ENCODE measurements at places on chromosomes 7 and 10. TPM values are rescaled to one million over a fixed set of nuclear protein-coding genes. Genes with fewer than 3 reads are reported as not detected.

HABP2 gene
- polyA plus RNA-seq: not detected

GJC3 gene
- not detected for polyA plus RNA-seq

ITGA8 gene
- polyA plus RNA-seq: not detected

CCDC136 gene
- polyA plus RNA-seq: 48.4 TPM

KIAA1217 gene
- polyA plus RNA-seq: 7.2 TPM

PLAC9 gene
- polyA plus RNA-seq: 0.21 TPM

OR2A5 gene
- polyA plus RNA-seq: not detected

DNA sequence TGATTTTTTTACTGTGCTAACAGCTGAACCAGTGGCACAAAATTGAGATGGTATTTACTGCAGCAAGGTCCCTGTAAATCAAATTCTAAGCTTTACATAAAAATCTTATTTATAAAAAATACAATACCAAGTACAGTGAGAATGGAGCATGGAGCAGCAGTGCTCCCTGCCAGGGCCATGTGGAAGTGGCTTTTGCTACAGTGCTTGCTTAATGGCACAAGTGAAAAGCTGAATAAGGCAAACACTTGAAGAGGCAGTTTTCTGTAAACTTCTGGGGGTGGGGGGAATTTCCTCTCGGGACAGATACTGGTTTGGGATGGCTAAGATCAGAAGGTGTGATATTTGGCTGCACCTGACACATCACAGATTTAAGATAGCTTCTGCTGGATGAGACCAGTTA lies 27.5 kb downstream of the AP3M1 start:
- DNase-seq: no peak

DNA sequence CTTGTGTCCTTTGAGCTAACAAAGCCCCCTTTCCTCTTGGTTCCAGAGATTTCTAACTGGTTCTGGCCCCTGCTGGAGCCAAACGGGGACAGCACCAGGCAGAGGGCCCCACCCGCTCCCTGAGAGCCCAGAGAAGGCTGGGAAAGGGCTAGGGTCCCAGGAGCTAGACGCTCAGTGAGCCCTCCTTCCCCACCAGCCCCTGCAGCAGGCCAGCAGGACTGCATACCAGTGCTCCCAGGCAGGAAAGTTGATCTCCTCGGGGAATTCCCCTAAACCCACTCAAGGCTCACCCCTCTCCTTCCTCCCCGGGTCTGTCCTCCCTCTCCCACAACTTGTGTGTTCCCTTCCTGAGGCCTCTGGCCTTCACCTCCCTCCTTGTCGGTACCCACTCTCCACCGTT lies 47.7 kb downstream of the PAX2 start:
- DNase-seq: no peak

- no peak for DNase-seq
These were observed 647.5 kb downstream of the TYW1 start for GRCh38 chr7:67644151-67644550.

GRCh38 chr7:21743493-21743892 lies 200.7 kb downstream of the DNAH11 start:
- DNase-seq: no peak

- DNase-seq: no peak
These were observed 517.4 kb upstream of the ZMIZ1 start for GRCh38 chr10:78551184-78552005.

GRCh38 chr7:55524558-55525310 lies 47.6 kb downstream of the VOPP1 start:
- DNase-seq: no peak

DNA sequence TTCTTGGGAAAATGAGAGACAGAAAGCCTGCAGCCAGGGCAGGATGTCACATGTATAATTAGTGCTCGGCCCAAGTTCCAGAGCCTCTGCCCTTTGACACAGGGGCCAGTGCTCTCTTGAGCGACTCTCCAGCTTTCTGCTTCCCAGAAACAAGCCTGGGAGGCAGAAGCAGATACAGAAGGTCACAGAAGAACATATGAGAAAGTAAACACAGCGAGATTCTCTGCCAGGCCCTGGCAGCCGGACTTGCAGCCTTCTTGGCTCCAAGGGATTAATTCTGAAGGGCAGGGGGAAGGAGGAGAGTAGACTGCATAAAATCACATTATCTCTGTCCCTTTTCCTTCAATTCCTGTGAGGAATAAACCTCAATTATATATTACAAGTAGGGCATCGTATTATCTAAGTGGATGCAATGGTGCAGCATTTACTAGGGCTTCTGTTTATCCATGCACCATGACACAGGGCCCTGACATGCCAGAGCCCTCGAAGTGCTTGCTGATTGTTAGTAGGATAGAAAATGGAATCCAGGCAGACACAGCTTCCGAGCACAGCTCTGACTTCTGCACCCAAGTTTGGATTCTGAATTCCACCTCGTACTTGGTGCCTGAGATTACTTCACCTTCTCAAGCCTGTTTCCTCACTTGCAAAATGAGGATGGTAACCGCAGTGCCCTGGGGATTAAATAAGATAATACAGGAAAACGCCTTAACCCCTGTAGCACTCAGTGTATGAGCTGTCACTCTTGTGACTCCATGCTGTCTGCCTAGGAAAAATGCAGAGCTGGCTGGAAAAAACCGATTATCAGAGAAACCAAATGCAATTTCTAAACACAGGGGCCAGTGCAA lies 536.5 kb downstream of the TNS3 start:
- no peak for DNase-seq

DNA sequence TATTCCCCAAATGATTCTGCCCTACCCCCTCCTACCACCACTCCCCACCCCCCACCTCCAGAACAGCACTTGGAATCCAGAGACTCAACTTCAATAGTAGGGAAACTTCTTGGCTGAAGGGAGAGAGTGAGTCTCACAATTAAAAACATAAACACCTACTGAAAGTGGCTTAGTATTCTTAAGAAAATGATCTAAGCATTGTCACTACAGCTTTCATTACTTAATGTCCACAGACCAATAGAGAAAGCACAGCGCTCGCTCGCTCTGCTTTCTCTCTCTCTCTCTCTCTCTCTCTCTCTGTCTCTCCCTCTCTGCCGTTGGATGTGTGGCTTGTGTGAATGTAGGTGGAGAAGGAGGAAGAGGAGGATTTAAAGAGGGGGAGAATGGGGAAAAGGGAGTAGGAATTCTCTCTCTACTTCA lies 1.5 kb upstream of the SEMA3A start:
- no peak for DNase-seq

- DNase-seq: no peak
These were observed 12.2 kb upstream of the HYCC1 start for GRCh38 chr7:23026164-23026563.

DNA sequence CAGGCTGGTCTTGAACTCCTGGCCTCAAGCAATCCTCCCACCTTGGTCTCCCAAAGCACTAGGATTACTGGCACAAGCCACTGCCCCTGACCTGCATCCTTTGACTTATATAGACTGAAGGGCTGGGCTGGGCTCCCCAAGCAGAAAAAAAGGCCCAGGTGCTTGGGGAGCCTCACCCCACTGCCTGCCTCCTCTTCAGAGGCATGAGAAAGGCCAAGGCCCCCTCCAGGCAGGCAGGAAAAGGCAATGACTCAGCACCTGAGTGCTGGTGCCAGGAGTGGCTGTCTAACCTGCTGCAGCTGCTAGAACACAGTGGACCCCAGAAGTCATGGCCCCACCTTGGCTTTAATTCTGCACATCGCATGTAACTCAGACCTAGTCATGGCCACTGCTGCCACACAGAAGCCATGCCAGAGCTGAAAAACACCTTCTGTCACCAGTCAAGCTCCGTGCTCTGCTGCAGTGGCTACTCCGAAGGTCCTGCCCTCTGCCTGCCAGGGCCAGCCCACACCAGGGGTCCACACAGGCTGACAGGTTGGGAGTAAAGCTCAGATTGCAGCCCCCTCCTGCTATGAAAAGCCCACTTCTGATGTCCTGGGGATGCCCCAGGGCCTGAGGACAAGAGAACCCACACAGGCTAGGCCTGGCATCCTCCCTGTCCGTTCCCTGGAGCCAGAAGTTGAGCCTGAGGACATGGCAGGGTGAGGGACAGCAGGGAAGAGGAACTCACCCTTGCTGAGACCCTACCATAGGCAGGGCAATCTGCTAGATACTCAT lies 48.5 kb downstream of the GRID1 start:
- no peak for DNase-seq

- DNase-seq: no peak
These were observed 113.8 kb upstream of the SKAP2 start for GRCh38 chr7:26978146-26978545.

DNA sequence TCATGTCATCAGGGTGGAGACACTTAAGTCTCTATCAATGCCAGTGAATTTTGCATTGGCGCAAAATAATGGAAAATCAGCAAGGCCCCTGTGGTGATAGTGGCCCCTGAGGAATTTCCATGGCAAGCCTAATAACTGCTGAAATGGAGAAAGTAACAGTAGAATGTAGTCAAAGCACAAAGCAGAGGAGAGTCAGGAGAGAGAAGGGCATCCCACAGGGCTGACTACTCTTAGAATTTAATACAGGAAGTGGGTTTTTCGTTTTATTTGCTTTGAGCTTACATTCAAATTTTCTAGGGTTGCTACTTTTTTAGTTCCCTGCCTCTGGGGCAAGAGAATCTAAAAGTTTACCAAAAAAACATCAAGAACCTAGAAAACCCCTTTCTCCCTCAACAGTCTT lies 39.0 kb downstream of the BZW2 start:
- no peak for DNase-seq

DNA sequence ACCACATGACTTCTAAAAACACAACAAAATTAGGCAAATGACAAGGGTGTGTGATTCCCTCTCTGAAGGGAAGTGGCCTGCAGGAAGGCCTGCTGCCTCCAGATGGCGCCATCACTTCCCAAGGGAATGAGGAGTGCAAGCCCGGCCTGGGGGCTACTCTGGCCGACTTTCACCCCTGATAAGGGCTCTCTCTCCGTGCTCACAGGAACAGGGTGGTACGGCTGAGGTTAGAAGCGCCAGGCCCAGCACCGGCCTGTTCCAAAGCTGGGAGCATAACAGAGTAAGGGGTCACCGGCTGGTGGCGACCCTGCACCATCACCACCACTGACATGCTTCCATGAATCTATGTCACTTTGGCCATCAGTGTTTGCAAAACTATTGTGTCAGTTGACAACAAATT lies 13.1 kb downstream of the RBP3 start:
- peak; percentile 81 for DNase-seq

DNA sequence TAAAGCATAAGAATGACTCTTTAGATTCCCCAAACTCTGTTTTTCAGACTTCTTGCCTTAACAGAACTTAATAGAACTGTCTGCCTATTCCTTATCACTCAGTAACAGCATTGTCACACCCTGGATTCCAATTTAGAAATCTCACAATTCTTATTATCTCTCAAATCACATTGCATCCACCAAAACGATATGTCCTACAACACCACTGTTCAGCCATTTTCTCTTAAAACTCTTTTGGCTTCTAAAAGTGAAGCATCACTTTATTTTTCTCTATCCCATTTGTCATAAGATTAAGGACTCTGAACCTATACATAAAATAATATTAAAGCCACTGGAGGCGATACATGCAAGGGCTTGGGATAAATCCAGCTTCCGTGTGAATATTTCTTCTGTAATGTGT lies 1.2 kb upstream of the CPED1 start:
- no peak for DNase-seq

DNA sequence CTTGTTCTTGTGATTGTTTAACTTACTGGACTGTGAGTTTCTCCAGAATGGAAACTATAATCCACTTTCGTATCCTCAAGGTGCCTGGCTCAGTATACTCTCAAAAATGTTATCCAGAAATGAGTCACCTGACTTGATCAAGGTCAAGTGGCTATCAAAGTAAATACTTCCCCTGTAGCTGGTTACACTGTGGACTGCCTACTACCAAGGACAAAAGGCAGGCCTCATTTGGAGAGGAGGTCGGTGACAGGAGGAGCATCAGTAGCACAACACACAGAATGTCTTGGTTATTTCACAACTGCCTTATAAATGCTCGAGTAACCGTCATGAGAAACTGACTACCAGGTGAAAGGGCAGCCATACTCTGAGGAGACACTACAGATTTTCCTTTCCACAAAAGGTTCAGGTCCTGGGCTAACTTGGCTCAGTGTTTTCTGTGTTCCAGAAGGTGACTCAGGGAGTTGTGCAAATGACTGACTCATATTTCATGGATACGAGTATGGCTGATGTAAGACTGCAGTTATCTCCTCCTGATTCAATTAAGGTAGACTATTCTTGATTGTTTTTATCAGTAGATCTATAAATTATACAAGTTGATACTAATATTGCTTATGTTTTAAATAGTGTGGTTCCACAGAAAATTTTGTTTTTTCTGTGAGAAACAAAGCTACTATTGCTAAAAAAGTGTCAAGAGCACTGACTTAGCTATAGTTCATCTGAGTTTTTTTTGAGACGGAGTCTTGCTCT lies 4.2 kb upstream of the CCNY start:
- DNase-seq: no peak

DNA sequence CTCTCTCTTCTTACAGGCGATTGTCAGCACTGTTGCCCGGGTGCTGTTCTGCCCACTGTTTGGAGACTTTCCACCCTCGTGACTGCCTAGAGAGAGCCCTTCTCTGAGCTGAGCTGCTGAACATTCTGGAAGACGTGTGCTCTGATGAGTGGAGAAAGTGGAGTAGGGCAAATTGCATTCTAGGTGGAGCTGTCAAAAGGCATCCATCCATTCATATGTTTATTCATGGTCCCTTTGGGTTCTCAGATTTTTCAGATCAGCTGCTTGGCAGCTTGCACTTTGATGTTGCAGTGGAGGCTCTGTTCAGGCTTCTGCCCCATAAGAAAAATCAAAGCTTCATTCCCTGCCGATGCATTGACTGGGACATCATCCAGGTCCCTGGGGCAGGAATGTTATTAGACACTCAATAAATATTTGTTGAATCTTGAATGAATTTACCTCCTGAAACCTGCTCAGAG lies 120.7 kb upstream of the EEPD1 start:
- DNase-seq: no peak

DNA sequence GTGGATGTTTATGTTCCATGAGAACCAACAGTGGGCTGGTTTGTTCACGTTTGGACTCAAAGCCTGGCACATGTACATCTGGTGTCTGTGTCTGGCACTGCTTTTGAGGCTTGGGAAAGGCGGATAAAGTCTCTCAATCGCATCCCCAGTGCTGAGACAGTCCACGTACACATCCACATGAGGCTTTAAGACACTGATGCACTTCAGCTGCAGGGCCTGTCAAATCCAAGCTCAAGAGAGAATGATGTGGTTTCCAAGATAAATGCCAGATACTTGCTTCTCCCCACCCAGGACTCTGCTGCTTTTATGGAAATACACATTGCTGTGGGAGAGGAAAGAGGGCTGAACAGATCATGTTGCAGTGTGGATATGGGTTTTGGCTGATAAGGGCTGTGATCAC lies 178.4 kb downstream of the ADARB2 start:
- no peak for DNase-seq
